Large intestine (tissue), 12 donors: ENCODE measurements at places on chromosomes 4 and X. TPM values are rescaled to one million over a fixed set of nuclear protein-coding genes. Genes with fewer than 3 reads are reported as not detected.

DNA sequence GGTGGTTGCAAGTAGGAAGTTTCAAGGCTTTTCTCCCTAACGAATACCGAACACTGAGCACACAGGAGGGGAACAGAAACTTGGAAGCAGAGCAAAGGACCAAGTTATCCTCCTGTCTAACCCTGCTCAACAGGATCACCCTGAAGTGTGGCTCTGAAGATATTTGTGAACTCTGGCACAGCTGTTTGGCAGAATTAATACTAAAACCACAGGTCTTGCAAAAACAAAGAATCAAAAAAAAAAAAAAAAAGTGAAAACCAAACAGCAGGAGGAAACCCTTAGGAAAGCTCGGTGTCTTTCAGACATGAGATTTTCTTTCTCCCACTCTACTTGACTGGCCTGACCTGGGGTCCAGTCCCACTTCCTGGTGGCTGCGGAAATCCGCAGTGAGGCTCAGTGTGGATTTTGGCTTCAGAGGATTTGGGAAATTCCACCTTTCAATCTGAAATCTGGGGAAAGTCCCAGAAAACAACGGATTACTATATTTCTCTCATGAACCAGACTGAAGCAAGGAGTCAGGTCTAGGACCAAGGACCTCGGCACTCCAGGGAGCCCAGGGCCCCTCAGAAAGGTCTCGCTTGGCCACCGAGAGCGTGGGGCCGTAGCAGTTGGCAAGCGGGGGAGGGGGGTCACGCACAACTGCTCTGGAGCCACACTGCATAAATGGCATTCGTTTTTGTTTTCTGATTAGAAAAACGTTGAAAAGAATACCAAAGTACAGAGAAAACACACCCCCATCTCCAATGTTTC lies 867 bp downstream of the TIFA start:
- DNase-seq: no peak

The TCEAL2 gene
- polyA plus RNA-seq: 6.6 TPM

- no peak for DNase-seq
These were observed 30.4 kb upstream of the WDR44 start for GRCh38 chrX:118315529-118315928.

- no peak for DNase-seq
These were observed 71.3 kb downstream of the PRPS1 start for GRCh38 chrX:107699616-107700015.

- DNase-seq: no peak
These were observed 405.3 kb upstream of the FAT1 start for GRCh38 chr4:187128976-187129375.

The CORIN gene
- 0.42 TPM for polyA plus RNA-seq

GRCh38 chrX:42869659-42870476 lies 91.9 kb upstream of the PPP1R2C start:
- DNase-seq: no peak

DNA sequence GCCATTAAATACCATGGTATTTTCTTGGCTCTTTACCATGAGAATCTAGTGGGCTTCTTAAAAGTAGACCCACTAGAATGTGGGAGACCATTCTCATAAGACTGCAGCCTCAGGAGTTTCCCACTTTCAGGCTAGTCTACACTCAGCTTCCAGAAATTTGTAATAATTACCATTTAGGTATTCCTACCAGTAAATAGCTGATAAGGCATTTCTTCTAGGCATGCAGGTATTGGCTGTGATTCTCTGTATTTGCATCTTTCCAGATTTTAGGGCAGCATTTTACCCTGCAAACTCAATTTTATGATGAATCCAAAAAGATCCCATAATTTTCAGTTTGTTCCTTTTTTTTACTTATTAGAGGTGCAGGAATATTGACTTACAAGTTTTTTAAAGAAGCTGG lies 496.6 kb downstream of the TRAM1L1 start:
- DNase-seq: no peak

GRCh38 chr4:108570993-108571569 lies 49.3 kb upstream of the RPL34 start:
- no peak for DNase-seq

GRCh38 chrX:120426599-120426998 lies 42.5 kb downstream of the LAMP2 start:
- DNase-seq: no peak

DNA sequence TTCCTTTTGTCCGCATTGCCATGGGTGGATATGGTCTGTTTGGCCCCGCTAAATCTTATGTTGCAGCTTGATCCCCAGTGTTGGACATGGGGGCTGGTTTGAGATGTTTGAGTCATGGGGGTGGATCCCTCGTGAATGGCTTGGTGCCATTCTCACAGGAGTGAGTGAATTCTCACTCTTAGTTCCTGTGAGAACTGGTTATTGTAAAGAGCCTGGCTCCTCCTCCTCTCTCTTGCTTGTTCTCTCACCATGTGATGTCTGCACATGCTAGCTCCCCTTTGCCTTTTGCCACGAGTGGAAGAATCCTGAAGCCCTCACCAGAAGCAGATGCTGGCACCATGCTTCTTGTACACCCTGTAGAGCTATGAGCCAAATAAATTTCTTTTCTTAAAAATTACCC lies 22.6 kb upstream of the STBD1 start:
- DNase-seq: no peak

The UGT2B10 gene
- polyA plus RNA-seq: 0.25 TPM

DNA sequence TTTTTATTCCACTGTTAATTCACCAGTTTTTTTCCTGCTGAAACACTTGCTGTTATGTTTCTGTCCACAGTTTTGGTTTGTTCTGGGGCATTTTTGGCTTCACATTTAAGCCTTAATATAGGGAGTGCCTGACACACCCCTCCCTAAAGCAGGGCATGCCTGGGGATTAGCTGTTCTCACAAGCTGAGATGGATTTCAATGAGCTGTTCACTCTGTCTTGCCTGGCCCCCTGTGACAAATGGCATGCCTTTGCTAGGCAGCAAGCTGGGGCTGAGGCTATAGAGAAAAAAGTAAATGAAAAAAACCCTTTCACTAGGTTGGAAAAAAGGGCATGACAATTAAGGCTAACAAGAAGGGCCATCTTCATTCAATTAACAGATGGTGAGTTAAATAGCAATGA lies 22.4 kb downstream of the LPAR4 start:
- DNase-seq: no peak

- DNase-seq: no peak
These were observed 59.9 kb upstream of the IBSP start for GRCh38 chr4:87739494-87739893.

GRCh38 chr4:77197831-77198230 lies 40.8 kb downstream of the CCNG2 start:
- no peak for DNase-seq

DNA sequence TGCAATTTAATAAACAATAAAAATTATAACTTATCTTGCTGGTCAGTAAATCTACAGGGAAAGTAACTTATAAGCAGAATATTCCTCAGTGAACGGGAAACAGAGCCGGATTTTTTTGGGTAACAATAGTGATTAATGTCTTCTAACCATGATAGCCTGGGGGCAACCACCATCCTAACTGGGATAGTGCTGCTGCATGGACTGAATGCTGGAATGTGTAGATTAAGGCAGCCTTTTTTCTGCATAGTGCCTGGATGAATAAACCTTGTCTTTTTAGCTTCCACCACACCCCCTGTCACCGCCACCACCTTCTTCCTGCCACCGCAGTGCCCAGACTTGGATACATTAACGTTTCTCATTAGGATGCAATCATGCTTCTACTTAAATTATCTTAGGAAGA lies 83.6 kb upstream of the LNX1 start:
- no peak for DNase-seq

DNA sequence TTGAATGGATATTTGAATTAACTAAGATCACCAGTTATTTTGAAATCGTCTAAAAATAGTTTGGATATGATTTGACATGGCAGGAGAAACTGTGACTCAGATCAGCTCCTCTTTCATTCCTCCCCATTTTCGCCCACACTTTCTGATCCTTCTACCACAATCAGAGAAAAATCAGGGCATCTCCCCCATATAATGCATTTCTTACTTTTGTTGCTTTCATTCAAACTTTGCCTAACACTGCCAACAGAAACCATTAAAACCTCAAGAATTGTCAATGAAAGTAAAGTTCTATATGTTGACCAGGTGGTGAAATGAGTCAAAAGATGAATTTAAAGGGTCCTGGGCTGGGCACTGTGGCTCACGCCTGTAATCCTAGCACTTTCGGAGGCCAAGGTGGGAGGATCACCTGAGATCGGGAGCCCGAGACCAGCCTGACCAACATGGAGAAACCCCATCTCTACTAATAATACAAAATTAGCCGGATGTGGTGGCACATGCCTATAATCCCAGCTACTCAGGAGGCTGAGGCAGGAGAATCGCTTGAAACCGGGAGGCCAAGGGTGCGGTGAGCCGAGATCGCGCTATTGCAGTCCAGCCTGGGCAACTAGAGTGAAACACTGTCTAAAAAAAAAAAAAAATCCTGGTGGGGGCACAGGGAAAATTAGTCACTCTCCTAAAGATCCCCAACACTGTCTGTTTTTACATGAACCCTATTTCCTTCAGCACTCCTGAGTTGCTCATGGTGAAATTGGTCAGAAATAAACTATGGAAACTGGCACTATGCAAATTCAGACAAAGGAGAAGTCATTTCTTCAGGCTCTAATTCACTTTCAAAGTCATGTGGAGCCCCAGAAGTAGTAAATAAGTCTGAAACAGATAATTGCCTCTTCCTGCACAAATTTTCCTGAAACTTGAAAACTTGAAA lies 122.8 kb upstream of the NOCT start:
- no peak for DNase-seq

DNA sequence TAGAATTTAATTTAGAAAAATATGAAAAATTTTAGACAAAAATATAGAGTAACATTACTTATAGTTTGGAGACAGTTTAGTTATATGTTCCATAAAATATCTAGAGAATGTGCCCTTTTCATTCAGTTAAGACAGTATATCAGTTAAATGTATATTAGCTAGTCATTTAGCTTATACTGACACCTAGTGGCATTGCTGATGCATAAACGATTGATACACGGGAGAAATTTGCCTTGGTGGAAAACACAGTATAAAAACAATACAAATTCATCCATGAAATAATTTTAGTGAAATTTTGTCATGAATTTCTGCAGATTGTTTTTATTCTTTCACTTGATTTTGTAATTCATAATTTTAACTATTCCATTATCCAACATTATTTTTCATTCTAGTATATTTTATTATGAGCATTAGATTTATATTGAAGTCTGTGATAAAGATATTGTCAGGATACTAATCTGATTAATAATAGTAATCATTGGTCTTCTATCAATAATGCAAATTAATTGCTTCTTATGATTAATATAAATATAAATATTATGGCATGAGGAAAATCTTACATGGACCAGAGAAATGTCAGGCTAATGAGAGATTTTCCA lies 219.0 kb downstream of the TLL1 start:
- peak; percentile 31 for DNase-seq

The TKTL2 gene
- 0.01 TPM for polyA plus RNA-seq

GRCh38 chrX:70289168-70289792 lies 447 bp downstream of the PDZD11 start:
- DNase-seq: peak; percentile 3

The POU3F4 gene
- not detected for polyA plus RNA-seq

- DNase-seq: no peak
These were observed 213.3 kb downstream of the ANKRD50 start for GRCh38 chr4:124499261-124499660.

DNA sequence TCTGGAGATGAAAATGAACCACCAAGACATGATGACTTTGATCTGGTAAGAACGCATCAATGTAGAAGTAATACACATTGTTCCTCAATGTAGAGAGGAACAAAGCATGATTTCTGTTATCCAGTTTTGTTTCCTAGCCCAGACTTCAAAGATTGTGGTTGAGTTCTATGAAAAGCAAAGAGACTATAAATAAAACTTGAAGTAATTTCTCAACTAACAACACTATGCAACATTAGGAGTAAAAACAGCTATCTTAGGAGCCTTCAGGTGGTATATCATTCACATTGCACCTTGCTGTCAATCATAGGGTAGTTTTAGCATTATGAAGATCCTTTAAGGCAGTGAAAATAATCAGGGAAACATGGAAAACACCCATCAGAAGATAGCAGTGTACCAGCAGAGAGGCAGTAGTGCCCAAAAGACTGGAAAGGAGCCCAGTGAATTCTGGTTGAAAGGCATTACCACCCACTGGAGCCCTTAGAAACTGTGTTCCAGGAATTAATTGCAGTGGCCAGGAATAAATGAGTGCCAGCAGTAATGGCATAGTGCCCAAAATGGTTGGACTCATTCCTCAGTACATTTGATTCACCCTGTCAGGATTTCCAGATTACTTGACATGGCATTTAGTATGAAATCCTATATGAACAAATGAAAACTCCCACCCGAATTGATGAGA lies 300.7 kb upstream of the CXXC4 start:
- DNase-seq: no peak

DNA sequence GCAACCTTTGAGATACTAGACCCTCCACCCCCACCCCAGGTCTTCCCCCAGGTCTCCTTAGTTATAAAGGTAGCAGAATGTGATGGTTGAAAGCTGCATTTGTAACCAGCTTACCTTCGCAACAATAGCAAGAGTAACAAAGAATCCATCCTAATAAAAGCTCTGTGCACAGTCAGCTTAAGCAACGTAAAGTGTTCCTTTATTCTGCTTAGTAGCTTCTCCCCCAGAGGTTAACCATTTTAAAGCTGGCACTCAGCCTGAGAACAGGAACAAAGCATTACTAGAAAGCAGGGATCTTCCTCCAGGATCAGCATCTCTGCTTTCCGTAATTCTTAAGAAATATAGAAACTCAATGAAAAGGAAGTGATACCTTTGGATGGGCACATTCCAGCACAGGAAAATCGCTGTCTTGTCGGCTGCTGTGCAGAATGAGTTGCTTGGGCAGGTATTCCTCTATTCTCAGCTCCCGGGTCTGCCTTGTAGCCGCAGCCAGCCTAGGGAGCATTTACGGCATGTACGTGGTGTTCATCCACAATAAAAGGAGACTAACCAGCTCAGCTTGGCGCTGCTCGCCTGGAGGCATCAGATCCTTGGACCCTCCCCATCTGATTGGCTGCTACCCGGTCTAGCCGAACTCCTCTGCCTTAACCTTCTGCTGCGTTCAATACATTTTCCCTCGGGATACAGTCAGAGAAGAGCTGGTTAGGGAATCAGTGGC lies 113.0 kb upstream of the TLR3 start:
- DNase-seq: no peak

DNA sequence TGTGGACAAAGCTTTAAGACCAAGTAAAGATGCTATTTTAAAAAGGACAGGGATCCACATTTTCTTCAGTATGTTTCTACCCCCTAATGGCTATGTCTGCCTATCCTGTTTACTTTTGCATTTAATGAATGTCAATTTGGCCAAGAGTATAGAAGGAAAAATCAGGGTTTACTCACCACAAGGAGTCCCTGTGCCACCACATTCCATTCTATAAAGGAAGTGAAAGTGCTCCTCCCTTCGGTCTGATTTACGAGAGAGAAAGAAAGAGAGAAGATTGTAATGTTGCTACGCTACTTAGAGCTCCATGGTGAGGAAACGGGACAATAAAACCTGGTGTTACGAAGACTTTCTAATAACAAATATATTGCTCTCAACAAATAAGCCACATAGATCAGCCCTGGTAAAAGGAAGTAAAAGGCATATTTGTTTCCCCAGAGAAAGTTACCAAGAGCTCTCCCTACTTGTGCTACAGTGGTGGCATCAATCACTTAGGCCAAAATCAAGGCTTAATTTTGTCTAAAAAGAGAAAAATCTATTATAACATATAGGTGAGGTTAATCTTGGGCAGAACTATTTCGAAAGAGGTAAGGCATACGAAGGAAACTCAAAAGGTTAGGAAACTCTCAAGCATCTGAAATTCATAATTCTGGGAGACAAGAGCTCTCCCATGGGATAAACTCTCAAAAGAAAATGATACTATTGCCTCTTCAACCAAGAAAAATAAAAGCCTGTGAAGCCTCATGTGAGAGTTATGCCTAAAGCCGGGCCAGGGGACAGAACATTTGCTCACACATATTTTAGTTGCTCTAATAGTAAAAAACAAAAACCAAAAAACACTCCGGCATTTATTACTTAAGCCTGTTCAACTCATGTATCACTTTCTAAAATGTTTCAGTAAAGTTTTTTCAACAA lies 29.5 kb downstream of the TAPT1 start:
- peak; percentile 69 for DNase-seq
